ENCODE measurements at places on chromosomes 5 and 9. TPM values are rescaled to one million over a fixed set of nuclear protein-coding genes. Genes with fewer than 3 reads are reported as not detected.
A peak's percentile ranks its signal among the peaks of the same experiment; 100 is the strongest.

Gene F12
- 0.95 TPM for total RNA-seq

DNA sequence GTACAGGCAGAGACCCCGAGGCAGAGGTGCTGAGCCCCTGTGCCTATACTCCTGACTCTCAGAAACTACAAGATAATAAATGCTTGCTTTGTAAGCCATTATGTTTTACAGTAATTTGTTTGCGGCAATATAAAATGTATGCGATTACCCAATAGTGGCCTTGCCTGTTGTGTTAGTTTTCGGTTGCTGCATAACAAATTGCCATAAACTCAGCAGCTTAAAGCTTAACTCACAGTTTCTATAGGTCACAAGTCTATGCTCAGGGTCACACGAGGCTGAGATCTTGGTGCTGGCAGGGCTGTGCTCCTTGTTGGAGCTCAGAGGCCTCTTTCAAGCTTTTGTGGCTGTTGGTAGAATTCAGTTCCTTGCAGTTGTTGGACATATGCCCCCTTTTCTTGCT, 114.8 kb downstream of the COL23A1 start:
- no peak for DNase-seq

Gene RMRP
- 17,358 TPM for total RNA-seq

Gene PCDHA10
- total RNA-seq, result 15.6 TPM

DNA sequence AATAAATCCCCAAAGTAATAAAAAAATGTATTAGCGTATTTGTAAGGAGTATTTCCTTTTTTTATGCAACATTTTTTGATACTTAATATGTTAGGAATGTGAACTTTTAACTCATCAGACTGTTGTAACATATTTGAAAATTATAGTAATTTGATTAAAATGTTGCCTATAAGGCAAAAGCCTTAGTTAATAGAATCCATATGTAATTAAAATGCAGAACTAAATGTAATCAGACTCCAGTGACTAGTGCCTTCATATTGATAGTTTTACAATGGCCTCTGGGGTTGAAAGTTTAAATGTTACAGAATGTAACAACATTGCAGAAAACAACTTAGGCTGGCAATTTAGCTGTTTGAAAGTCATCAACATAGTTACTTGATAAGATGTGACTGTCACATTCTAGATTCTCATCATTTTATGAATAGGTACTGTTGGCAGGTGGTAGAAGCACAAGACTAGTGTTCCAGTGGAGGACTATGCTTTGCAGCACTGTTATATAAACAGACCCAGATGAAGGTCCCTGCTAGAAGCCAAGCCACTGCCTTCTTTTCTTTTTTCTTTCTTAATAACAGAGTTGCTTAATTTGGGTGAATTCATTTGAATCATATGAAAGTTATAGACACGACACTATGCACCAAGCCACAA, 382.9 kb downstream of the CCDC171 start:
- no peak for DNase-seq

DNA sequence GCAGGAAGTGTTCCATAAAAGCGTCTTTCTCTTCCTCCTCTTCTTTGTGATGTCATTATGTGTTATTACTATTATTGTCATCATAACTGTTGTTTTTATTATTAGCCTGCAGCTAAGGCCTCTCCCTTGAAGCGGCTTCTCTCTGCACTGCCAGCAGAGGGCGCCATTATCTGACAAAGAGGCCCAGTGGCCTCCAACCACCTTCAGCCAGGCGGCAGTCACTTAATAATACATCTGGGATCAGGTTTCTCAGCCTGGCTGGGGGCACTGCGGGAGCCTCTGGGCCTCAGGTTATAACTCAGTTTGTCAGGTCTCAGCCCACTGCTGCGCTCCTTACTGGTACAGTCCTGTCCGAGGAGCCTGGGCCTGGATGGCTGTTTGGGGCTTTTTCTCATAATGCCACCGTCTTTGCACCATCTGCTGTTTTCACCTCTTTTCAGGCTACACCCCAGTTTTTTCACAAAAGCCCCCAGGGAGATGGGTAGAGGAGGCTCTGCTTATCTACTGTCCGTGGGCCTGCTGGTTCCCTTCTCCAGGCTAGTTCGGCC, 281.9 kb downstream of the NSG2 start:
- peak; percentile 96 for DNase-seq

DNA sequence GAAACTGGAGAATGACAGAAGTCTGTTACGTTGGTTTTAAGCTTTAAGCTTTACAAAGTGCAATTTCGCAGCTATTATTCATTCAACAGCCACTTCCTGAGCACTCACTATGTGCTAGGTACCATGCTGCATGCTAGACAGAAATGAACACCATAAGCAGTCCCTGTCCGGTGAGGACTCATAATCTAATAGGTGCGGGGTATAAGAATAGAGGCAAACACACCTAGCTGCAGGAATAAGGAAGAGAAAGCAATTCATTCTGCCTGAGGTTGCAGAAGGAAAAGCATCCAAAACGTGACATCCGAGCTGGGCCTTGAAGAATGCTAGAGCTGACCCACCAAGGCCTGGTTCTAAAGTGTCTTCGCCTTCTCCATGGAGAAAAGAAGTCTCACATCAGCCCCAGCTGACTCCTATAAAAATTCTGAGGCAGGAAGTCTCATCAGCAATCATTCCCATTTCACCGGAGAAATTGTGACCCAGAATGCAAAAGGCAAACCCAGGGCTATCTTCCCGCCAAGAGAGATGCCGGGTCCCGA, 542 bp downstream of the FKBP15 start:
- no peak for DNase-seq

Gene GNE
- 5.6 TPM for total RNA-seq

DNA sequence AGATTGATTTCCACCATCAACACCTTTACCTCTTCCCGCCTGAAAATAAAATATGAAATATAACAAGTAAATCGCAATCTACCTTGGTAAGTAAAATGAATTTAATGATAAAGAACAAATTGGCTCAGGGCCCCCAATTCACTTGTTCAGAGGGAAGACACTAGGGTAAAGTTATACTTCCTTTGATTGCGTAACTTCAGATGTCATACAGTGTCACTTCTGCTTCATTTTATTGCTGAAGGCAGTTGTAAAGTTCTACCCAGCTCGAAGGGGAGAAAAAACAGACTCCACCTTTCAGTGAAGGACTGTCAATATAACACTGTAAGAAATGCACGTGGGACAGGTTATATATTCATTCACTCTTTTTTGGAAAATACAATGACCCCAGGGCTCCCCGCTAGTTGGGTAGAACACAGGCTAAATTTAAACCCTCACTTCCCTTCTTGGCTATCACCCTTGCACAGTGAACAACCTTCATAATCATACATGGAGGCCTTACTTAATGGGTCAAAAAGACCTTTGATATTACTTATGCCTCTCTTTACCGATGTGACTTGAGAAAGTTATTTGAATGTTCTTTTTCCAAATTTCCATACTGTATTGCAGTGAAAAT, 848.8 kb downstream of the MAT2B start:
- no peak for DNase-seq

DNA sequence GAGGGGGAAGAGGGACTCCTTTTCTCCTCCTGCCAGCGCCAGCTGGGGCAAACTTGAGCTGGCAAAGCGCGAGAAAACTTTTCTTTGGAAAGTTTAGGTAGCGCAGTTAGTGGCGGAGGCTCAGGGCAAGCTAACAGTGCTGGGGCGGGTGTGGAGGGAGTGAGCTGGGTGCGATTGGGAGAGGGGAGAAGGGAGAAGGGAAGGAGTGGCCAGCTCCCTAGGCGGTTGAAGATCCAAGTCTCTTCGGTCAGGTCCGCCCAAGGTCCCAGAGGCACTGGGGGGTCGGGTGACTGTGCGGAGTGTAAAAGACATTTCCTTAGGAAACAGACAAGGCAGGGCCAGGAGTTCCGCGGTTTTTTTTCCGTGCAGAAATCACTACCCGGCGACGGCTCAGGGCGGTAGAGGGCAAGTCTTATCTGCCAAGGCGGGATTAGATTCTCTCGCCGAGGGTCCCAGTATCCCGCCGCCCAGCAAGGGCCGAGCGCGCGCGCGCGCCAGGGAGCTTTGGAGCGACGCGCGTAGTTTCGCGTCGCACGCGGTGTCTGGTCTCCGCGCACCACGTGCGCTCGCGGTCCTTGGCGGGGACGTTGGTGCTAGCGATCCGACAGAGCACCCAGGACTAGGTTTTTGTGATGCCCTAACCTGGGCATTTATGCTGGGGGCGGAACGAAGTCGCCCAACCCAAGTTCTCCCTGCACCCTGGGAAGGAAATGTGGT, 33.6 kb upstream of the NFIB start:
- DNase-seq, result peak; percentile 88

DNA sequence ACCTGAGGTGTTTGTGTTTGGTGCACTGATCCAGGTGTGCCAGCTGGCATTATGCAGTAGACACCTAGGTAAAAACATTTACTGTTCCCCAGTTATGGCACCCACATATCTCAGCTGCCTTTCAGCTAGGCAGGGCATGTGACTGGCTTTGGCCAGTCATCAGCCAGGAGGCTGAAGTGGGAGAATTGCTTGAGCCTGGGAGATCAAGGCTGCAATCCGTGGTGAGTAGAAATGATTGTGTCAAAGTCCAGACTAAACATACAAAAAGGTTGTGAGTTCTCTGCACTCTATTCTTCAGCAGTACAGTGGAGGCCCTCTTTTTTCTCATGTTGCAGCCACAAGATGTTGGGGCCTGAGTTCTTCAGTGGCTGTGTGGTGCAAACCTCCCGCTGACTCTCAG, 3.2 kb upstream of the FBLL1 start:
- no peak for DNase-seq

Gene ANGPTL2
- total RNA-seq, result 17.1 TPM

GRCh38 chr5:122775550-122776542, 966 bp downstream of the SNX2 start:
- no peak for DNase-seq

- no peak for DNase-seq
These were observed 17.6 kb upstream of the TNFSF15 start for GRCh38 chr9:114823441-114823840.

Gene PLPPR1
- total RNA-seq, result 1.5 TPM

GRCh38 chr5:26884481-26884880, 153.9 kb downstream of the CDH9 start:
- no peak for DNase-seq

DNA sequence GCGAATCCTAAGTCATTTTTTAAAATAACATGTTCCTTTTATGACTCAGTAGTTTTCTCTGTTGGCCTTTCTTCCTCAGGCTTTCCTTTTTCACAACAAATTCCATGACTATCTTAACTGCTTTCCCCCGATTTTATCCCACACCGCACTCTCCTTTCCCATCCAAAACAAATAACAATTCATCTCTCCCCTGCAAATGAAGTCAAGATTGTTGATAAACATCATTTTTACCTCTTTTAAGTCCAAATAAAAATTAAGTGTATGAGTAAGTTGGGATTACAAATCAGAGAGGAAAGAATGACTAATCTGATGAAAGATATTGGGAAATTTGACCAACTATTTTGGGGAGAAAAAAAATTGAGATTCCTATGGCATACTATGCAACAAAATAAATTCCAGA, 47.3 kb downstream of the SEC61B start:
- DNase-seq, result no peak

DNA sequence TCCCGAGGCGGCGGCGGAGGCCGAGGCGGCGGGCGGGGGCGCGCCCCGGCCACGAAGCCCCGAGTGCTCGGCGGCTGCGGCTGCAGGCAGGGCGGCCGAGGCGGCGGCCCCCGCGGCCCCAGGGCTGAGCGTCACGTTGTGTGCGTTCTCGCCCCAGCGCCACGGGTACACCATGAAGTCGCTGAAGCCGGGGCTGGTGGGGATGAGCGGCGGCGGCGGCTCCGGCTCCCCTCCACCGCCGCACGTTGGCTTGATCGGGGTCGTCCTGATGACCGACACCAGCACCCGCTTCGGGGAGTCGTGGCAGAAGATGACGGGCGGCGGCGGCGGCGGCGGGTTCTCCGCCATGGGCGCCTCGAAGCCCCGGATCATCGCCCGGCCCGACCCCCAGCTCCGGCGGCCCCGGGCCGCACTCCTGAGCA, 498 bp downstream of the ZNF367 start:
- no peak for DNase-seq

Gene CBY3
- total RNA-seq, result not detected

GRCh38 chr5:180180846-180181245, 28.2 kb downstream of the RASGEF1C start:
- DNase-seq, result no peak

GRCh38 chr5:34923694-34924461, 5.5 kb upstream of the DNAJC21 start:
- no peak for DNase-seq

Gene DNAH5
- total RNA-seq, result 0.50 TPM

DNA sequence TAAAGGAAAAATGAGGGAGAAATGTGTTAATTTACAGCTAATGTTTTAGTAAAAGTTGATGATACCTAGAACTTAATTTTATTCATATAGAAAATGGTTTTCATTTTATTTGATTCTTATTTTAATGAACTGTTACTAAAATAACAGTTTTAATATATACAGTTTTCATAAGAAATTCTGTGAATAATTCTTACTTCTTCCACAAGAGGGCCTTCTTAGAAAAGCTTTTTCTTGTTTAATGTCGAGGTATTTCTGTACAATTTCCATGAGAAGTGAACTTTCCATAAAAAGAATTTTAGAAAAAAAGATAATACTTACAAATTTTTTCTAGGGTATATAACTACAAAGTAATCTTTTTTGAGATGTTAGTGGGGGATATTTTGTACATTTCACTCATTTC, 73.9 kb downstream of the KLF9 start:
- DNase-seq, result no peak

GRCh38 chr9:136939431-136939995, 5.0 kb downstream of the FBXW5 start:
- DNase-seq, result no peak

DNA sequence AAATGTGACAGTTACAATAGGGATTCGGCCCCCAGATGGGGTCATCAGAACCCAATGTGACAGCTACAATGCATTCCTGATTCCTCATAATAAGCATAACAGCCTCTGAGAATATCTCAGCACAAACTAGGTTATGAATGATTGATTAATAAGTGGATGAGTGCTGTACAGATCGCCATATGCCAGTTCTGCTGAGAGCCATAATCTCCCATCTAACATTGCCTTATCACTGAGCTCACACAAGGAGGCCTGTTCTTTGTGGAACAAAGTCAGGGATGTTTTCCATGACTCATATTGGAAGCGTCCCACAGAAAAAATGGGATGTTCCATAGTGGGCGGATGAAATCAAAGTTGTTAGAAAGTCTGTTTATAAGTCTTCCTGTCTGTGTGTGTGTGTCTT, 89.6 kb downstream of the KIF4B start:
- no peak for DNase-seq

Data from endodermal cell (in vitro differentiated cells).